ENCODE measurements at places on chromosomes 5 and 9.

DNA sequence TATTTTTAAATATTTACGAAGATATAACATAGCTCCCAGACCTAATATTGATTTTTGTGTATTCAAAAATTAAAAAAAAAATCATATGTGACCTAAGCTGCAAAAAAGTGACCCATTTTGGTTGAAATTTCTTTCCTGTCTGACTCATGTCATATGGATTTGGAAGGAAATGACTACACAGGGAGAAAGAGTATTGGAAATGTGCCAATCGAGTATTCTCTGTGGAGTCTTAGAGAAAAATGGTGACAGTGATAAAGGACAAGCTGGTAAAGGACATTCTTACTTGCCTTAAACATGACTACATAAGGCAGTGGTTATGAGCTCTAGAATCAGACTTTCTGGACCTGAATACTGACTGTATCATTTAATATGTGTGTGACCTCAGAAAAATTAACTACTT, 262.9 kb upstream of the PTPRD start:
- DNase-seq: no peak

- no peak for DNase-seq
Observed at GRCh38 chr9:133934482-133935232, 57.5 kb downstream of the VAV2 start.

DNA sequence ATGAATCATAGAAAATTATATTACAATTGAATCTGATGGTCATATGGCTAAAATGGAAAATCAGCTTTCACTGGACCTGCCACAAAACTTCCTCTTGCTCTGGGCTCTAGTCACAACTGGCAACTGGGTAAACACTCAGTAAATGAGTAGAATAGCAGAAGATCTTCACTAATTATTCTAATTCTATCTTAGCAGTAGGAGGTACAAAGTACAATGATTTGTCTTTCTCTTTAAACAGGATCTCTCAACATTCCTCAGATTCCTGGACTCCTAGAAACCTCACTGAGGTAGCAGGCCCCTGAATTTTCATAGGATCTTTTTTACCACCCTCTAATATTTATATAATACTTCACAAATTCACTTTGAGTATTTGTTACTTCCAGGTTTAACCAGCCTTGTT, 239.9 kb upstream of the SMARCA2 start:
- no peak for DNase-seq

GRCh38 chr9:71609448-71609830, 158.9 kb downstream of the CEMIP2 start:
- DNase-seq: no peak

- DNase-seq: no peak
Observed at GRCh38 chr9:132039284-132039683, 40.4 kb downstream of the MED27 start.

- DNase-seq: no peak
Observed at GRCh38 chr5:29169886-29170285, 2023.6 kb upstream of the CDH6 start.

DNA sequence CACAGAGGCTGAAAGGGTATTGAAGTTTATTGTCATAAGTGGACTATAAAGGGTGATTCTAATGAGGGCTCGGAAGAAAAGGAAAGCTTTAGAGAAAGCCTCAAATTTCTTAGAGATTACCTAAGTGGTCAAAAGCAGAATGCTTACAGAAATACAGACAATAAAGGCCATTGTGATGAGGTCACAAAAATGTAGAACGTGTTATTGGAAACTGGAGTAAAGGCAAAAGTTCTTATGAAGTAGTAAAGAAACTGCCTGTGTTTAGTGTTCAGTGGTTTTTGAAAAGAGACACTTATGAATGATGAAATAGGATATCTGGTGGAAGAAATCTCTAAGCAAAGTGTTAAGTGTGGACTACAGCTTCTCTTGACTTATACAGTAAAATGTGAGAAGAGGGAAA, 726.9 kb downstream of the DNAH5 start:
- DNase-seq: no peak

DNA sequence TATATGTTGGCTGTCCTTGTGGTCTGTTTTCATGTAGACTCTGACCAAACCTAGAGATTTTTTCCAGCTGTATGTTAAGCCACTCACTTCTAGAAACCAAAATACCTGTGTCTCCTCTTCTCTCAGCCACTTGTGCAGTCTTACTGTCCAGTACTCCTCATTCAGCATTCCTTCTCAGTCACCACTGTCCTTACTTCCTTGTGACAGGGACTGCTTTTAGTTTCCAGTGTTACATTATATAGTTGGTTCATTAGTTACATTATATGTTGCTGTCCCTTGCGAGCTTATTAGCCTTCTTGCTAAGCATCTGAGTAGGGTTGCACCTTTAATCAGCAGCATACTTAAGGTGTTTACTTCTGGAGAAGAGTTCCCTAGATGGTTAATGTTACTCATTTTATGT, 4.3 kb downstream of the ATP6V1G1 start:
- no peak for DNase-seq

DNA sequence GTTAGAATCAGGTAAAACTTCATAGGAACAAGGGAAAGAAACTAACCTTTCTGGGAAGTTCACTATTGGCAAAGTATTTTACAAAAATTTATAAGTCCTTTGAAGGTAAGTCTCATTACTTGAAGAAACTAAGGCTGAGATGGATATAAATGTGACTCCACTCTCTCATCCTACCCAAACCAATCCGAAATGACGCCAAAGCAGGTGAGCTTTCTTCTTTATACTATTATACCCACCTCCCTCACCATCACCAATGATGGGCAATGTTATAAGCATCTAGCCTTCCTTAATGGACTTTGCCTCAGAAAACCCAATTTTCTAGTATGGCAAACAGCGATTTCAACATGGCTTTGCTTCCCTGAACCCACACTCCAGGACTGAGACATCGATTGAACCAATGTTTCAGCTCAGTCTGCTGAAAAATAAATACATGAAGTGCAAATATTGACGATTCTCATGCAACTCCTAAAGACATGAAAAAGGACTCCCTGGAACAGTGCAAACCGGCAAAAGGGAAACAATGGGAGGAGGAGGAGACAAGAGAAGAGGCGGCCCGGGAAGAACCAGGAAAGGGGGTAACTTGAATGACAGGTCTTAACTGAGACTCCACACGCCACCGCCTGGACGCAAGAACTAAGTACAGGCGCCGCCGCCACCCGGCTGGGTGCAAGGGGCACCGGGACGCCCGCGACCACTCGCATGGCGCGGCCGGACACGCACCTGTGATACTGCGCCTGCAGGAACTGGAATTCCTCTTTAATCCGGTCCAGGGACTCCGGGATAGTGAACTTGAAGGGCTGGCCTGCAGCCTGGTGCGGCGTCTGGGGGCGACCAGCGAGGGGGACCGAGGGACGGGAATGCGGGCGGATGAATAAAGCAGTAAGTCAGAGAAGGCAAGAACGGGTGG, 2.5 kb downstream of the TLE1 start:
- DNase-seq: peak; percentile 57

DNA sequence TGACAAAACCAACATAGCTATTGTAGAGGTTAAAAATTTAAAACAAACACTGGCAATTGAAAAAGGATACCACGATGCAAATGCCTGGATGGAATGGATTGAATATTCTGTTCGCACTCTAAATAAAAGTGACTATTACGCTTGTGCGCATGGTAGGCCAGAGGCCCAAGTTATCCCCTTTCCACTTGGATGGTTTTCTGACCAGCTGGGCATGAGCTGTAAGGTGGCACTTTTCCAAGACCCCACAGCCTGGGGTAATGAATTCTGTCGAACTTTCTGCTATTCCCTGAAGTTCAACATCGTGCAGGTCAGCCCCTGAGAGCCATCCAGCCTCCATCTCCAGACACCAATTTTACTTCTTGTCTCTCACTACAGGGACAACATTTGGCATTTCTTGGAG, 5.4 kb upstream of the RNF180 start:
- DNase-seq: no peak

- no peak for DNase-seq
Observed at GRCh38 chr9:20398536-20399338, 223.6 kb downstream of the MLLT3 start.

DNA sequence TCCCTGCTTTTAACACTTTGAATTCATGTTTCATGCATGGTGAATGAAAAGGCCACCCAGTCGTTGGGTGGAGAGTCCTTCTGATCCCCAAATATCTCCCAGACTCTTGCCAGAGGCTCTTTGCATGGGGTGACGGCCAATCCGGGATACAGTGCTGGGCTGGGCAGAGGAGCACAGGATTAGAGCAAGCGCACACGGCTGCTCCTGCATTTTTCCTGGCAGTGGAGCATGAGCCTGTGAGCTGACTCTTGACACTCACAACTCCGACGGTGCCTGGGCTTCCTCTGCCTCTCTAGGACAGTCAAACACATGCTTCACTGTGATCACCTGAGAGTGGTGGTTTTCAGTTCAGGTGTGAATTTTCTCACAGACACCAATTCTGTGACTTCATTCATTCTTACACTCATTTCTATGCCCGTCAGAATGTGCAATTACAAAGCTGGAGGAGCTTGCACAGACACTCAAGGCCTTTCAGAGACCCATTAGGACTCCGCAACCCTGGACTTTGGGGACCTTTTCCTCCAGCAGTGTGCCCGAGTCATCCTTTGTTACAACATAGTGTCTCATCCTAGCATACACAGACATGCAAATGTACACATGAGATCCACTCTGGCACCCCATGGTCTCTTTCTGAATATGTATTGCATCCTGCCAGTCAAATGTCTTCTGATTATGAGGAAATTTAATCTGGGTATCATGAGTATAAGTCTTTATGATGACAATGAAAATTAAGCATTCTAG, 206.6 kb downstream of the ICE1 start:
- DNase-seq: no peak

- no peak for DNase-seq
Observed at GRCh38 chr5:114360357-114360756, 1.5 kb upstream of the KCNN2 start.

DNA sequence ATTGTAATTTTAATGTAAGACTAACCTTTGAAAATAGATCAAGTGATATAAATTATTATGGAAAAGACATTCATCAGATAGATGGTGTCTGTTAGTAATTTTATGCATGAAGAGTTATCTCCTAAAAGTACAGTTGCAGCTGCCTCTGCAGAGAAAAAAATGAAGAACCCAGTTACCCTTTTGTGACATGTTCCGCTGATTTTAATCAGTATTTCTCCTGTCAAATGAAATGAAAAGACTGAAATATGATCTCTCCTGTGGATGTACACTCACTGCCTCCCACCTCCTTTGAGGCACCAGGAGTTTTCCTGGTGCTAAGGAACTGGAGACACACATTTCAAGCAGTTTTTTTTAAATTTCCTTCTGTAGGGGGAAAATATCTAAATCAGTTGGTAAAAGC, 277.4 kb downstream of the KIF4B start:
- DNase-seq: no peak

DNA sequence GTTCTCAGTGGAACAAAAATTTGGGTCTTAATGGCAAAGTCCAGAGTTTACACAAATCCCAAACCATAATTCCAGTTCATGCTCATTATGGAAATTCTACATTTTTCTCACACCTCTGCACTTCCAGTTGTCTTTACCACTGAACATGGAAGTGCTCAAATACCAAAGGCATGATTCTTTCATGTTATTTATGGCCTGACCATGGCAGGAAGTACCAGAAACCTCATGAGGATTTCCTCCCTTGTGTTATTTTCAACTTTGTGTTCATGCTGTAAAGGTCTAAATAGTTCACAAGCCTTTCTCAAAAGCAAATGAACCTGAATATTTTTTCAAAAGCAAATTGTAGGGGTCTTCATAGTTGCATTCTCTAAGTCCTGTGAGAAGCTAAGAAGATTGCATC, 82.0 kb upstream of the ITGA1 start:
- DNase-seq: no peak

- no peak for DNase-seq
Observed at GRCh38 chr9:97847474-97848214, 5.4 kb upstream of the FOXE1 start.

DNA sequence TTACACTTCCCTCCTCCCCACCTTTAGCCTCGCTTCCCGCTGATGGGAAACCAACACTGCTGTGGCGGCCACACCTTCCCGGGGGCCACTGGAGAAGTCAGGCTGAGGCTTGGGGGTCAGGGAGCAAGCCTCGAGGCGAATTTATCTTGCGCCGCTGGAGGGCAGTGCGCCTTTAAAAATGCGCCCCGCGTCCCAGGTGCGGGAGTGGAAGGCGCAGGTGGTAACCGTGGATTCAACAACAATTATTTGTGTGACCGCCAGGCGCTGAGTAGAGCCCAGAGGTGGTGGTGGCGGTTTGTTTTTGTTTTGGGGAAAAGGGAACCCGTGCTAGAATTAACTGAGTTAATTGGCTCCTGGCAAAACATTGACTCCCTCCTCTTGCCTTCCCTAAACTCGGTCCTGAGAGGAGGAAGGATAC, 1.1 kb downstream of the CFAP77 start:
- no peak for DNase-seq

- DNase-seq: no peak
Observed at GRCh38 chr5:134142806-134143205, 28.3 kb downstream of the TCF7 start.

DNA sequence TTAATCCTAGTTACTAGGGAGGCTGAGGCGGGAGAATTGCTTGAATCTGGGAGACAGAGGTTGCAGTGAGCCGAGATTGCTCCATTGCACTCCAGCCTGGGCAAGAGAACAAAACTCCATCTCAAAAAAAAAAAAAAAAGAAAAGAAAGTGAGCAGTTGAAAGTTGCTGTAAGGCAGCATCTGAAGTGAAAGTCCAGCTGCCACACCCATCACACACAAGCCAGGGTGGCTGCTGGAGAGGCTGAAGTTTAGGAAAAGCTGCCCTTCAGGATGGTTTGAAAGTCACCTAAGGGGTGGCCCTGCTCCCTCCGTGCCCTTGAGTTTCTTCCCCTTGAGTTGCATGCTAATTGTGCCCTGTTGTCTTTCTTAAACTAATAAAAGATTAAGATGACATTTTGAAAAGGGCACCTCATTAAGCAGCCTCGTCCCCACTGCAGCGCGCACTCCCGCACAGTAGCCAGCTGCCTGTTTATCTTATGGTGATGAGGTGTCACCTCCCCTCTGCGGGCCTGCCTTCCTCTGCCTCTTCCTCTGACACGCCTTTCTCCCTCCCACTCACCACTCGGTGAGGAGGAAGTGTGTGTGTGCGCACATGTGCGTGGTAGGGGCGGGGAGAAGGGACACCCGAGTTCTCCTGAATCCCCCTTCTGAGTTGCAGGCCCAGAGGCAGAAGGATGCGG, 104.2 kb upstream of the PANK3 start:
- DNase-seq: no peak

- DNase-seq: peak; percentile 11
Observed at GRCh38 chr9:38263532-38263931, 129.0 kb upstream of the ALDH1B1 start.

- DNase-seq: no peak
Observed at GRCh38 chr9:112841261-112841660, 49.4 kb downstream of the SLC46A2 start.

- DNase-seq: no peak
Observed at GRCh38 chr9:135218331-135219225, 131.1 kb downstream of the OLFM1 start.

- DNase-seq: no peak
Observed at GRCh38 chr9:128082151-128082550, 14.1 kb downstream of the SLC25A25 start.

GRCh38 chr9:81826517-81826906, 101.7 kb upstream of the SPATA31D4 start:
- DNase-seq: no peak

Data from GM04504 (cell line).